ENCODE measurements at places on chromosomes 16 and 17.

- no peak for DNase-seq
Observed at GRCh38 chr17:40453881-40454612, 10.8 kb downstream of the IGFBP4 start.

DNA sequence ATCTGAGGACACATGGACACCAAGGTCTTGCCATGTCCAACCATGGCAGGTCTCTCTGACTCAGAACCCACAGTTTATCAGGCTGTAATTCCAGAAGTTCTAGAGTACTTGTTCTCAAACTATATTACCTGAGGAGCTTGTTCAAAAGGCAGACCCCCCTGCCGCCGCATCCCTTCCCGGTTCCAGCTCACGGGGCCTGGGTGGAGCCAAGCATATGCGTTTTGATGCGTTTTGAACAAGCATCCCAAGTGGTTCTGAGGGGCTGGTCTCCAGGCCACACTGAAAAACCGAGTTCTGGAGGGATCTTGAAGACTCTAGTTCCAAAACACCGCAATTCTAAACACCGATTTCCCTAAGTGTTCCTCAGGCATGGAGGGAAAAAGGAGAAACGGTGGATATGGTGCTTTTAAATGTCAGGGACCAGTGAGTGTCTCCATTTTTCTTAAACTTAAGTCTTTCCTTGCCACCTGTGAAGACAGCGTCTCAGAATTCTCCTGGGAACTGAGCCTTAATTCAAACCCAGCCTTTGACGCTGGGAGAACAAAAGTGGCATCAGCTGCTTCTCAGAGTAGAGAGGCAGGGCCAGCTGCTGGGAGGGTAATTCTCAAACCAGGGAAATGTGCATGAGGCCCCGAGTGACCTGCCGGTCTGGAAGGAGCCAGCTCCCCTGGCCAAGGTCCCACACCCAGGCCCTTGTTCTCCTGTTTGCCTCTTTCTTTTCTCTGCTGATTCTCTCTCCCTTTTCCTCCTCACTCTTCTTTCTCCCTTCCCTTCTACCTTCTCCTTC lies 84.4 kb upstream of the PLCG2 start:
- no peak for DNase-seq

- no peak for DNase-seq
Observed at GRCh38 chr17:45432405-45433158, at the start of gene ARHGAP27. ARHGAP27 (minus strand) TSS chr17:45432870; CDS start chr17:45430279, 2,591 bp downstream.

GRCh38 chr17:43118679-43119615 lies 6.2 kb downstream of the BRCA1 start:
- no peak for DNase-seq

GRCh38 chr16:25952983-25953382 lies 261.2 kb downstream of the HS3ST4 start:
- DNase-seq, result no peak

DNA sequence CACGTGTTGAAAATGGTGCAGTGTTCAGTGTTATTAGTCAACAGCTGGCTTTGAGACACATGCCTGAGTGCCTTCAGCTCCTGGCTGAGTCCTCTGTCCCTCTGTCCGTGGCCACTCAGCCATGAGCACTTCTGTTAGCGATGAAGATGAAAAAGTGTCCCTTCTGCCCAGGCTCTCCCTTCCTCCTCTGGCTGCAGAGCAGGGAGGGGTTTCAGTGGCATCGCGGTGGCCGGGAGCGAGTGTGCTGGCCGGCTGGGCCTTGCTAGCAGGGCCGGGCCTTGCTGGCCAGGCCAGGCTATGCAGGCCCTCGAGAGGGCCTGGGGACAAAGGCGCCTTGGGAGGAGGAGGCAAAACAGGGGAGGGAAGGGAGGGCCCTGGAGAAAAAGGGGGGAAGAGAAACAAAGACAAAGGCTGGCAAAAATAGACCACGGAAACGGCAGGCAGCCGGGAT lies 47.7 kb downstream of the CMIP start:
- DNase-seq, result no peak

- no peak for DNase-seq
Observed at GRCh38 chr17:1294157-1294717, 14.8 kb downstream of the TRARG1 start.

DNA sequence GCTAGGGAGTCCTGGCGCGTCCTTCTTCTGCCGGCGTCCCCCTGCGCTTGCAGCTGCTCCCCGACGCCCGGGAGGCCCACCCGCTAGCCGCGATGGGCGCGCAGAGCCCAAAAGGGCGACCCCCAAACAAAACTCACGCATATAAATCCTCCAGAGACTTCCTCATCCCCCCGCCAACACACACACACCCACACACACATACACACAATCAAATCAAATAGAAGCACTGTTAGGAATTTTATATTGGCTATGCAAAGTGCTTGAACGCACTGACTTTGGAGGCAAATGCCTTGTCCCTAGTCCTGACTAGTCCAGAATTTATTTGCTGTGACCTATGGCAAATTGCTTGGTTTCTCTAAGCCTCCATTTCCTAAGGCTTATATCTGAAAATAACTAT lies 23.8 kb upstream of the CRYM start:
- DNase-seq, result no peak

GRCh38 chr16:397736-398332 lies 835 bp downstream of the NME4 start:
- no peak for DNase-seq

GRCh38 chr17:50630524-50631194 lies 4.0 kb upstream of the ABCC3 start:
- DNase-seq, result no peak

- no peak for DNase-seq
Observed at GRCh38 chr17:32899236-32900013, 22.5 kb upstream of the MYO1D start.

DNA sequence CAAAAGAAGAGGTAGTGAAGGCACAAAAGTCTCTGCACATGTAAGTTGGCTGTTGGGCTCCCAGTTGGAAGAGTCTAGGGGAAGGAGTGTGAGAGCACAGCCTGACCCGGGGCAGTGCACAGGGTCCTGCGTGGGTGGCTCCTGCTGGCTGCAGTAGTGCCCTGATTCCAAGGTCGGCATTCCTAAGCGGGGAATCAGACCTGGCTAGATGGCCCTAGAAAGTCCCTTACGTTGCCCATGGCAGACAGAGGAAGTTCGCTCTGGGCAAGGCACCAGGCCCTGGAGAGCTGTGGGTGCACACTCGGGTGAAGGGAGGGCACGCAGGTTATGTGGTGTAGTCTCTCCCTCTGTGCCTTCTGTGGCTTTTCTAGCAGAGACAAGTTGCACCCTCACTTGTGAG lies 22.8 kb upstream of the SLC5A11 start:
- no peak for DNase-seq

Measured in esophagus squamous epithelium (tissue), 5 donors.